ENCODE measurements at places on chromosomes 1 and 21.

GRCh38 chr1:108140177-108140576, 60.0 kb downstream of the SLC25A24 start:
- DNase-seq, result no peak
- peaks cover 14% of the 10 kb centered on the region for H3K36me3 ChIP-seq
- no peaks in the 10 kb centered on the region for H3K27me3 ChIP-seq
- no peak overlapping the region for H3K27ac ChIP-seq

- no peaks in the 10 kb centered on the region for H3K36me3 ChIP-seq
- H3K27ac ChIP-seq, result no peak overlapping the region
- no peaks in the 10 kb centered on the region for H3K4me1 ChIP-seq
- H3K27me3 ChIP-seq, result no peaks in the 10 kb centered on the region
- DNase-seq, result no peak
Observed at GRCh38 chr1:86231076-86231475, 74.5 kb upstream of the COL24A1 start.

DNA sequence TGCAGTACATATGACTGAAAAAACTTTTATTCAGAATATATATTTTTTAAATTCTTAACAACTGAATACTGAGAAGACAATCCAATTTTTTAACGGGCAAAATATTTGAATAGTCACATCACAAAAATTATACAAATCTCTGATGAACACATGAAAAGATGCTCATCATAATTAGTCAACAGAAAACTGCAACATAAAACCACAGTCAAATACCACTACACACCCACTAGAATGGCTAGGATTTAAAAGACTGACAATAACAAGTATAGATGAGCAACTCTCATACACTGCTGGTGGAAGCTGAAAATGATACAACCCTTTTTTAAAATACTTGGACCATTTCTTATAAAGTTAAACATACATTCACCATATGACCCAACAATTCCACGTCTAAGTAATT, 87.7 kb upstream of the TNFSF4 start:
- no peak overlapping the region for H3K4me3 ChIP-seq
- H3K27me3 ChIP-seq, result no peaks in the 10 kb centered on the region
- DNase-seq, result no peak
- H3K4me1 ChIP-seq, result no peaks in the 10 kb centered on the region
- no peak overlapping the region for H3K27ac ChIP-seq

DNA sequence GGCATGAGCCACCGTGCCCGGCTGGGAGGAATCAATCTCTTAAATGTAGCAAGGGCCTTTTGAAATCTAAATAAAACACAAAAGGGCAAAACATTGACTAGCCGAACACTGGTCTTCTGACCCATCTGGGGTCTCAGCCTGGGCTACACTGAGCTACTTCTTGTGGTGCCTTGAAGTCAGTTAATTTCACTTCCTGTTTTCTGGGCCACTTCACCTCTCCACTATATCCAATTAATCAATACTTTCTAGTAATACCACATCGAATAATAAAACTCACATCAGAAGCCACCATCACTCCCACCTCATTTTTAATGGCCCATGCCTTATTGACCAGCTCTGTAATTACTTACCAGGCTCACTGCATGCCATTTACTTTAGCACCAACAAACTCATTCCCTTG, 138.0 kb upstream of the SAMSN1 start:
- H3K27me3 ChIP-seq, result no peaks in the 10 kb centered on the region
- no peak overlapping the region for H3K4me3 ChIP-seq

DNA sequence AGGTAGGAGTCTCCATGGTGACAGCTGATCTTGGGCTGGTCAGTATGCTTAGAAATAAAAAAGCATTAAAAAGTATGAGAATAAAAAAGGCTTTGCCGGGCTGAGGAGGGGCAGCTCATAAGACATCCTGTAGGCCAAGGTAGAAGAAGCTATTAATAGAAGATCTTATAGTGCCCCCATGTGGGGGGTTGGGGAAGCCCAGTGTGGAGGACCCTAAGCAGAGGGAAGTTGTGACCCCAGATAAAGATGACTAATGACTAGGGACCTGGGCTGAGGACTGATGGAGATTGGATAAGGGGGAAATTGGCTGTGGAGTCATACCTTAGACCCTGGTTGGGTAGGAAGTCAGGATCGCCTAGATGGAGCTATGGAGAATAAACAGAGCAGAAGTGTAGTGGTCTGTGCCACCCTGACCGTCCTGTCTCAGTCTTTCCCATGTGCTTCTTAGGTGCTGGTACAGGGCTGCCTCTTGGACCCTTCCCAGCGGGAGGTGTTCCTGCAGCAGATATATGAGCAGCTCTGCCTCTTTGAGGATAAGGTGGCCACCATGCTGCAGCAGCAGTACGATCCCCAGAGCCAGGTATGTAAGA, 25.0 kb downstream of the SZT2 start:
- no peak overlapping the region for H3K27ac ChIP-seq
- peaks cover 4% of the 10 kb centered on the region for H3K36me3 ChIP-seq
- peak; percentile 37 for DNase-seq
- H3K4me3 ChIP-seq, result no peak overlapping the region

- no peak overlapping the region for H3K27ac ChIP-seq
- H3K4me3 ChIP-seq, result peak overlapping the region; percentile 14
- DNase-seq, result no peak
Observed at GRCh38 chr1:118984722-118985639, 3.2 kb downstream of the TBX15 start.

- H3K27ac ChIP-seq, result no peak overlapping the region
- H3K27me3 ChIP-seq, result no peaks in the 10 kb centered on the region
- no peak for DNase-seq
- no peaks in the 10 kb centered on the region for H3K36me3 ChIP-seq
- H3K4me1 ChIP-seq, result peaks cover 29% of the 10 kb centered on the region
- no peak overlapping the region for H3K4me3 ChIP-seq
Observed at GRCh38 chr1:8669606-8670335, 147.7 kb downstream of the RERE start.

DNA sequence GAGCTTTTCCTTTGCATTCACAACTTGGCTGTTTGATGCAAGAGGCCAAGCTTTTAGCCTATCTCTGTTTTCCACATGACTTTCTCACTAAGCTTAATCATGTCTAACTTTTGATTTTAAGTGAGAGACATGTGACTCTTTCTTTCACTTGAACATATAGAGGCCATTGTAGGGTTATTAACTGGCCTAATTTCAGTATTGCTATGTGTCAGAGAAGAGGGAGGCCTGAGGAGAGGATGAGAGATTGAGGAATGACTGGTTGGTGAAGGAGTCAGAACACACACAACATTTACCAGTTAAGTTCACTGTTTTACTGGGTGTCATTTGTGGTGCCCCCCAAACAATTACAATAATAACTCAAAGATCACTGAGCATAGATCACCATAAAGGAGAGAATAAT, 193.5 kb downstream of the CYYR1 start:
- no peak for DNase-seq
- no peak overlapping the region for H3K4me3 ChIP-seq
- H3K36me3 ChIP-seq, result no peaks in the 10 kb centered on the region

DNA sequence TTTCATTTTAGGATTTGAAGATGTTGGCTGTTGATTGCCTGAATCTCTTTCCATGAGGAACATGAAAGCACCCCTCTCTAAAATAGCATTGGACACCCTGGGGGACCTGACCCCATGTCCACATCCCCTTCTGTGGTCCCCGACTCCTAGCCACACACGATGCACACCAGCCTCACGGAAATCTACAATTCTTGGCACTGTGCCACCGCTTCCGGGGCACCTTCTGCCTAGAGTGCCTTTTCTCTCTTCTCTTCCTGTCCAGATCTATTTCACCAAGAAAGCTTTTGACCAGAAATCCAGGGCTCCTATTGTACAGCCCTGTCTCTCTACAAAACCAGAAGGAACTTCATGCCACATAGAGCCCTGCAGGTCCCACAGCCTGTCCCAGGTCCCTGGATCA, 50.3 kb downstream of the MYSM1 start:
- H3K27ac ChIP-seq, result no peak overlapping the region
- DNase-seq, result peak; percentile 42
- H3K27me3 ChIP-seq, result no peaks in the 10 kb centered on the region
- no peaks in the 10 kb centered on the region for H3K36me3 ChIP-seq
